ENCODE measurements at places on chromosomes 11 and 22.

DNA sequence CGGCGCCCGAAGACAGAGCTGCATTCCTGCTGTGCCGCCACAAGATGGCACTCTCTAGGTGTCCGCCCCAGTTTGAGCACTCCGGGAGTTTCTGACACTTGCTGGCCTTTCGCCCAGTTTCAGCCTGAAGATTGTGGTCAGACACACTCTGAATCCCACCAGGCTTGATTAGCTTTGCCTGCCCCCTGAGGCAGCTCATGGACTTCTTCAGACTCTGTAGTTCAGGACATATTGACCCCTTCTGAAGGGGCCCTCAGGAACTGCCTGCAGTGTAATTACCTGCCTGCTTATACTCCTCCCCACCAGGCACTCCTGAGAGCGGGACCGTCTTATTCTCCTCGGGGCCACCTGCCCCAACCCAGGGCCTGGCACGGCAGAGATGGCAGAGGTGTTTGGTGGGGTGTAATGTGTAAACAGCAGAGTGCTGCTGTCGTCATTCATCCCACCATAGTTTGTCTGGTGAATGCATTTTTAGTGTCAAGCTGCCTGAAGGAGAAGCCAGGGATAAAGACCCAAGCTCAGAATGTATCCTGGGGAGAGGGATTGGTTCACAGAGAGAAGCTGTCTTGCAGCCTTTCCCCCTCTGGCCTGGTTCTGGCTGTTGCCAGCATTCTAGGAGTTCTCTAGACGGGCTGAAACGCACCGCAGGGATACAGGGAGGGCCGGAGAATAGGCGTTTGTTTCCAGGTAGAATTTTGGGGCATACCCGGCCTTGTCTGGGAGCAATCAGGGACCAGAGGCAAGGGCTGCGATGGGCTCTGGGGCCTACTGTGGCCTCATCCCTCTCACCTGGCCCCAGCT is 46.4 kb downstream of the EIF3F start:
- DNase-seq: peak; percentile 34

GRCh38 chr11:70455354-70455753 is 57.0 kb downstream of the CTTN start:
- no peak for DNase-seq

- no peak for DNase-seq
Observed at GRCh38 chr22:29769723-29770321, 2.7 kb downstream of the UQCR10 start.

DNA sequence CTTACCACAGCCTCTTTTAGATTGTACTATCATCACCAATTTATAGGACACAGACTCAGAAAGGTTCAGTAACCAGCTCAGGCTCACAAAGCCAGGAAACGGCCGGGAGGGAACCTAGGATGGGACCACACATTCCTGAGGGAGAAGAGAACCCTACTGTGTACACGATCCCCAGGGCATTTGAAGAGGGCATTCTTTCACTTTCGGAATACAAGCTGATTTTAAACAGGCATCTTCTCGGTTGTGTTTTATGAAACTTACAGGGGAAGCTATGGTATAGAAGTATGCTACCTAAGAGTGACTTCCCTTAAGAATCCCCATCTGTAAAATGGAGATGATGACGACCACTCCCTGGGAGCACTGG is 19.0 kb downstream of the SMCO4 start:
- DNase-seq: no peak

- no peak for DNase-seq
Observed at GRCh38 chr11:7909585-7910285, 21.3 kb downstream of the OR10A6 start.

GRCh38 chr11:17386331-17387084 is 2.0 kb downstream of the KCNJ11 start:
- DNase-seq: no peak

DNA sequence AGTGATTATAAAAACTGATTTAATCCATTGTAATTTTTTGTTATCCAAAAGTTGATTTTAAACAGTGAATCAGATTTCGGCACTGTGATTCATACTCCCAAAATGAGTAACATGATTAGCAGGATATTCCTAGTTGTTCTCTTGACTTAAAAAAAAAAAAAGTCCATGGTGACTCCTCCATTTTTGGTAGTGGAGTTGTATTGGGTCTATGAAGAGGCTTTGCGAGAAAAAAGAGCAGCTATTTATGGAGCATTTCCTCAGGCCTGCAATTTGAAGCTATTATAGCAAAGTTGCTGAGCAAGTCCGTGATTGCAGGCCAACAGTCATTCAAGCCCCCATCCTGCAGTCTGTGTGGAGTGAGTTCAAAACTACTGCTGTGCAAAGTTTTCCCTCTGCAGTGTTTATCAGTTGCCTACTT is 28.8 kb downstream of the YAP1 start:
- DNase-seq: no peak

DNA sequence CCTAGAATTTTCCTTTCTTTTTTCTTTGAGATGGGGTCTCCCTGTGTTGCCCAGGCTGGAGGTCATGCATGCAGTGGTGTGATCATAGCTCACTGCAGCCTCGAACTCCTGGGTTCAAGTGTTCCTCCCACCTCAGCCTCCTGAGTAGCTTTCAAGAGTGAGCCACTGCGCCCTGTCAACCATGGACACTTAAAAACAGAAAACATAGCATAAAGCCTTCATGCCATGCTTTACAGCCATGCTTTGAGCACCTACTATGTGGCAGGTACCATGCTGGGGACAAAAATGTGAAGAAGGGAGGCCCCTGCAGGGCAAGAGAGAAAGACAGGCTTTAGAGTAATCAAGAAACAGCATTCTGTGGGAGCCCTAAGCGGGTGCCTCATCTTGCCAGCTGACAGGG is 13.7 kb upstream of the GNB1L start:
- no peak for DNase-seq

Measured in brain pericyte (primary cell).